Brain (organoid and tissue), 16 donors: ENCODE measurements at places on chromosomes 2 and 18.
A peak's percentile ranks its signal among the peaks of the same experiment; 100 is the strongest.

GRCh38 chr2:181421464-181421863, 35.7 kb upstream of the ITGA4 start:
- no peak for DNase-seq

DNA sequence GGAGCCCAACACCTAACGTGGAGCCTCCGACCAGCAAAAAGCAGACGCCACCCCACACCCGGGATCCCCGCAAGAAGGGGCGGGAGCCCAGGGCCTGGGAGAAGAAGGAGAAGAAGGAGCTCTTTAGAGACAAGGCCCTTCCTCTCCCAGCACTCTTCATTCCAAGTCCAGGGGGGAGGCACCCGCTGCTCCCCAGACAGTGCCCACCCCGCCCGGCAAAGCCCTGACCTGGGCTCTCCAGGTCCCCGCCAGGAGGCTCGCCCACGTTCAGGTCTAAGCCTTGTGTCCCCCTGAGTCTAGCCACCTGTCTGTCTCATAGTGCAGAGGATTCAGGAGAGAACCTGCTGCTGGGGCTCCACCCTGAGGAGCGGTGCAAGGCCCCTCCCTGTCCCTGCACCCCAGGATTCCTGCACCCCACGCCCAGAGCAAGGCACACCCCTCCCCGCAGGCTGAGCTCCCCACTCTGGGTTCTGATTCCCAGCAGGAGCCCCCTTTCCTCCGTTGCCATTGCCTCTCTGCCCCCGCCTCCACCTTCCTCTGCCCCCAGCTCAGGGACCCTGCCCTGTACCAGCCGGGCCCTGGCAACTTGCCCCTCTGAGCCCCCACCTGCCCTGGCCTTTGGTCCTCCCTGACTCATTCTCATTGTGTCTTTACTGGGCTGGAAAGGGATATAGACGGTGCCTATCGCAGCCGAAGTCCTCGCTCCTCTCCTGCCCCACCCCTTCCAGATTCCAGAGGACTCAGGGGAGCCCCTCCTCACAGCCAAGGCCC, 33.5 kb upstream of the GPC1 start:
- DNase-seq = no peak

DNA sequence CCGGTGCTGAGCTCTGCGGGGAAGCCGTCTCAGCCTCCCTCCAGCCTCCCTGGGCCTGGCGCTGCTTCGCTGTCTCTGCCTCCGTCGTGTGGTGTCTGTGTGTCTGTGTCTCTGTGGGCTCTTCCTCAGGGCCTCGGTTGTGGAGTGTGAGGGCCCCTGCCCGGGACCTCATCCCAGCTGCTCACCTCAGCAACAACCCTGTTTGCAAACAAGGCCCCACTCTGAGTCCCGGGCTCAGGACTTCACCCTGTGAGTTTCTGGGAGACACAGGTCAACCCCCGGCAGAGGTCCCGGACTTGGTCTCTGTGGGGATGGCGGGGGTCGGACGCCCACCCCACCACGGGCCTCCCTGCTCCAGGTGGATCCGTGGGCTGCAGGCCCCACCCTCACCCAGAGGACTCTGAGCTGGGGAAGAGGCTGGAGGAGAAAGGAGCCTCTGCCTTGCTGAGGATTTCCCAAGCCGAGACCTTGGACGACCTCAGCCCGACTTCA, 127.4 kb upstream of the CTDP1 start:
- DNase-seq = no peak

- DNase-seq = no peak
Measured at GRCh38 chr2:149513461-149513860, 74.1 kb downstream of the MMADHC start.

- no peak for DNase-seq
Measured at GRCh38 chr2:228658998-228659397, 477.5 kb upstream of the SPHKAP start.

- no peak for DNase-seq
Measured at GRCh38 chr2:46674488-46674887, 195.1 kb downstream of the TMEM247 start.

DNA sequence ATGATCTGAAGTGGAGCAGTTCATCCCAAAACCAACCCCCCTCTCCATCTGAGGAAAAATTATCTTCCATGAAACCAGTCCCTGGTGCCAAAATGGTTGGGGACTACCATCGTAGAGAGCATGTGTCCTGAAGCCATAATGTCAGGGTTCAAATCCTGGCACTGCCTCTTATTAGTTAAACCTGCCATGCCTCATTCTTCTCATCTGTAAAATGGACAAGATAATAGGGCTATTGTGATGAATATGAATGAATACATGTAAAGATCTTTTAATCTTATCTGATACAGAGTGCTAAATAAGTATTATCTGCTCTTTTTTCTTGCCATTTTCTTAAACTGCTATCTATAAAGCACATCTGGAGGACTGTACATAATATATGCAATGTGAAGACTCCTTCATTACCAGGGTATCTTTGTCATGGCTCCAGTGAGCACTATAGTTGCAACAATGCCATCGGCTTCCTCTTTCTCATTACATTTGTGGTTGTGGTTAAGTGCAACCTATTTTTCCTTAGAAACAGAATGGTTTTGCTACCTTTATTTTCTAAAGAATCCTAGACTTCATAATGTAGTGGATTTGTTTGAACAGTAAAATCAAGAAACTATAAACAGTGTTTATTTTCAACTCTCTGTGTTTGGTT, 27.0 kb downstream of the MFSD6 start:
- DNase-seq = no peak

- DNase-seq = peak; percentile 41
Measured at GRCh38 chr2:21256006-21256405, 132.2 kb downstream of the TDRD15 start.

DNA sequence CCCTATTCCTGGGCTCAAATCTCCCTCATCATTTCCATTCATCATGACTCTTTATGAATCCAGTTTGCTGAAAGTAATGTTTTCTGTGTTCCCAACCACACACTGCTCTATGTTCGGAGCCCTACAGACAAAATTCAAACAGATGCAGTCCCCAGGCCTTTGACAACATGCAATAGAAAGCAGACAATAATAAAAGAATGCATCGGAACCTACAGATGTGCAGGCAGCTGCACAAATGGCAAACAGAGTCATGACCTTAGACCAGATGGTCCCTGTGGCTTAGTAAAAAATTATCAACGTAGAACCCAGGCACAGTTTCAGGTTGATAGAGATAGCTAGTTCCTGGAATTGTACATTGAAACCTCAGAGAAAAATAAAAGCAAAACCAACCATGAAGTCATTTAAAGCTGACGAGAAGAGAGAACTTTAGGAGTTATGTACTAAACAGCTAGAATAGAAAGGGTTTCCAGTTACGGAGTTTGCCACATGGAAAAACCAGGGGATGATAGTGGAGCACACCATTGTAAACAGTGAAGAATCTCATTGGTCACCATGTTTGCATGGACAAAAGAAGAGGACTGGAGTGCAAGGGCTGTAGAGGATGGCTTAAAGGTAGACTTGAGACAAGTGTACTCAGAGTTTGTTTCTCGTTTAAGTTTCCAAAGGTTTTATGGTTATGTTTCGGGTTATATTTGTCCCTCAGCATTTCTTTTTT, 23.2 kb upstream of the ACVR1 start:
- DNase-seq = no peak
